Gastrocnemius medialis (tissue), 4 donors: ENCODE measurements at places on chromosomes 3 and 15. TPM values are rescaled to one million over a fixed set of nuclear protein-coding genes. Genes with fewer than 3 reads are reported as not detected.

The CFAP20DC gene
- not detected for total RNA-seq

The CCDC191 gene
- total RNA-seq, result 0.29 TPM

The CYP1A2 gene
- not detected for total RNA-seq

The NANOGP8 gene
- total RNA-seq, result not detected

The AMIGO3 gene
- 0.10 TPM for total RNA-seq

The ZNF860 gene
- total RNA-seq, result not detected

The CGGBP1 gene
- 38.1 TPM for total RNA-seq

The GPR149 gene
- total RNA-seq, result not detected

The CCR4 gene
- not detected for total RNA-seq

The CAPN3 gene
- total RNA-seq, result 131 TPM

The PARP15 gene
- not detected for total RNA-seq

The ARHGEF3 gene
- 5.1 TPM for total RNA-seq

The CDAN1 gene
- total RNA-seq, result 4.2 TPM

The ZNF774 gene
- total RNA-seq, result 17.1 TPM

The AMT gene
- total RNA-seq, result not detected

The VGLL3 gene
- 4.7 TPM for total RNA-seq

The MASP1 gene
- 0.27 TPM for total RNA-seq

The CTXN2 gene
- not detected for total RNA-seq

The HACL1 gene
- 23.7 TPM for total RNA-seq

The BNC1 gene
- total RNA-seq, result not detected

The PXK gene
- 33.6 TPM for total RNA-seq

- no peak for DNase-seq
These were observed 12.3 kb downstream of the EIF1B start for GRCh38 chr3:40321818-40322217.

- DNase-seq, result no peak
These were observed 65.5 kb upstream of the HRH1 start for GRCh38 chr3:11088831-11089230.

DNA sequence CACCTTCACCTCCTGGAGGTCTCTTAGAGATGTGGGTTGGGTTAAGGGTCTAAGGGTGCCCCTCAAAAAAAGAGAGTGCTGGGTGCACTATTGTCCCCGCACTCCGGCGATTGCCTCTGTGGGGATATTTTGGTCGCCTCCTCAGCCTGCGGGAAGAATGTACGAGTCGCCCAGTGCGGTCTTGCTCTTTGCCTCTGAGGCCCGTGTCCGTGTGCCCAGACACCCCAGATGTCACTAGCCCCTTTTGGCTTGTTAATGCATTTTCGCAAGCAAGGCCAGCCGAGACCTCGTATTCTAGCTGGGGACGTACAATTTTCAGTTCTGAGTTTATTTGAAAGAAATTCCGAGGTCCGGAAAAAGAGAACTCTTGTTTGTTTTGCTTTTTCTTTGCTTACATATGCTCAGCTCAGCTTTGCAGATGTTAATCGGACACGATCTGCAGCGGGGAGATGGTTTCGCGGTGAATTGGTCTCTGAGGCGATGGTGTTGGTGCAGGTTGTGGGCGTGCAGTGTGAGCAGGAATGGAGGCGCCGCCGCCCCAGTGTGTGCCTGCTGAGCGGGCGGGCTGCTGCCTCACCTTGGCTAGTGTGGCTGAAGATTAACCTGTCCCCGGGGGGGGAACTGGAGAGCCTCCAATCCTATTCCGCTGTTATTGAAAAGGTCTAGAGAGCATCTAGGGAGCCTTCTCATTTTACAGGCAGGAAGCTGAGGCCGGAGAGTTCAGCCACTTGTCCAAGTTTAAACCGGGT, 1.4 kb downstream of the ST6GAL1 start:
- no peak for DNase-seq

DNA sequence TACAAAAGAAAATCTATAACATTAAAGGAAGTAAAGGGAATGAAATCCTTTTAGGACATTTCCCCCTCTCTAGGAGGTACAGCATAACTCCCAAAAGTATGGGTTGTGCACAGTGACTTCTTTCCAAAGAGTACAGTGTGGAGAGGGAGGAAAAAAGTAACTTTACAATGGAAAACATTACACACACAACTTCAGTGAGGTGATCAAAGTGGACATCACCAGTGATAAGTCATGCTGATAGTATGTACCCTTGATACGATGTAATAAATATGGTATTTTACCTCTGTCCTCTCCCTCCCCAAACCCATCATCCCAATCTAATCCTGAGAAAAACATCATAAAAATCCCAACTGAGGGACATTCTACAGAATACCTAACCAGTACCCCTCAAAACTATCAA, 10.8 kb downstream of the PLD1 start:
- no peak for DNase-seq

DNA sequence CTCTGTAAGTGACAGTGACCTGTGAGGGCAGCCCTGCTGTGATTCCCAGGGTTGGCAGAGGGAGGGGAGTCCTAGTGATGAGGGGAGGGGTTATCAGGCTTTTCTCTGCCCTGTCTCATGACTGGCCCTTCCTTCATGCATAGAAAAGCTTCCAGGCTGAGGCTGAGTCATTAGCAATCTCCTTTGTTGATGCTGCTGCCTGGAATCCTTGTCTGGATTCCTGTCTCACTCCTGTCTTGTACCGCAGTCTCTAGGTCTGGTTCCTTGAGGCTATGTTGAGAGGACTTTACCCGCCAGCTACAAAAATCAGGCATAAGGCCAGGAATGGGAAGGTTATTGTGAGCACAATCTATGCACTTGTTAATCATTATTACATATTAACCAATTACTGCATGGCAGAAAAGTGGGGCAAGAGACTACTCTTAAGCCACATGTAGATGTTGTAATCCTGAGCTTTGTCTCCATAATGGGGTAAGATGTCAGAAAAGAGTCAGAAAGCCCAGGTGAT, 7.2 kb downstream of the KLHL6 start:
- DNase-seq, result no peak

DNA sequence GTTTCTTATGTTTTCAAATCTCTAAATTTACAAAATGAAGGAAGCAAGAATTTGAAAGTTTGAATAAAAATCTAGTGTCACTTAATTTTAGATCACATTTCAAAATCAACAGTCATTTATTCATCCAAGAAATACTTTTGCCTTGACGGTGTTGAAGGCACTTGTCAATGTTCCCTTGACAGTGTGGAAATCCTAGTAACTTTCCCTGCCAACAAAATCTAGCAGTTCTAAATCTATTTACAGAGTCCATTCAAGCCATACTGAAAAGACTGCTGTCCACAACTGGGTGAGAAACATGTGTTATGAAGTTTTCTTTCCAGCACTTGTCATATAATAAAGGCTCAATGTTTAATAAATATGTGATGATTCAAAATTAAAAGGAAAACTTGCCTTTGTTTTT, 8.6 kb upstream of the MAP2K5 start:
- DNase-seq, result no peak

GRCh38 chr15:31262143-31262530, 64.5 kb upstream of the KLF13 start:
- no peak for DNase-seq

DNA sequence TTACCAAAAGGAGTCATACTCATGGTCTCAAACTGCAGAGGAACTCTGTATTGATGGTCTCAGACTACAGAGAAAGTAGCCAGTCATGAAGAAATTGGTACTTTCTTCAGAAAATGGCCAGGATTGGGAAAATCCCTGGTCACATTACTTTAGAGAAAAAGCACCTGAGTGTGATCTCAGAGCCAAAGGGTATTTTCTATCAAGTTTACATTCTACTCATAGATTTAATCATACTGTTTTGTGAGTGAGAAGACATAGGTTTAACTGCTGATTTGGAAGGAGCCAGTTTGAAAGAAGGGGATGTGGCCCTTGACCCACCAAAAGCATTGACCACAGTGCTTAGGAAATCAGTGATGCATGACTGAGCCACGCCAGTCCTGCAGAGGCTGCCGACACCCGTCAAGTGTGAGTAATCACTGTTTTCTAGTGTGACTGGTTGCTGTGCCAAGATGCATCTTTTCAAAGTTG, 203.6 kb downstream of the AKAP13 start:
- peak; percentile 58 for DNase-seq

- DNase-seq, result no peak
These were observed 127.0 kb downstream of the LIPC start for GRCh38 chr15:58558777-58559176.

- DNase-seq, result no peak
These were observed 190.2 kb upstream of the DPH6 start for GRCh38 chr15:35736150-35736549.

- peak; percentile 58 for DNase-seq
These were observed 1.2 kb downstream of the EOGT start for GRCh38 chr3:69012100-69012799.

- no peak for DNase-seq
These were observed 35.0 kb downstream of the RIOX2 start for GRCh38 chr3:97937205-97937604.

- DNase-seq, result no peak
These were observed 753 bp upstream of the FES start for GRCh38 chr15:90883526-90883975.

DNA sequence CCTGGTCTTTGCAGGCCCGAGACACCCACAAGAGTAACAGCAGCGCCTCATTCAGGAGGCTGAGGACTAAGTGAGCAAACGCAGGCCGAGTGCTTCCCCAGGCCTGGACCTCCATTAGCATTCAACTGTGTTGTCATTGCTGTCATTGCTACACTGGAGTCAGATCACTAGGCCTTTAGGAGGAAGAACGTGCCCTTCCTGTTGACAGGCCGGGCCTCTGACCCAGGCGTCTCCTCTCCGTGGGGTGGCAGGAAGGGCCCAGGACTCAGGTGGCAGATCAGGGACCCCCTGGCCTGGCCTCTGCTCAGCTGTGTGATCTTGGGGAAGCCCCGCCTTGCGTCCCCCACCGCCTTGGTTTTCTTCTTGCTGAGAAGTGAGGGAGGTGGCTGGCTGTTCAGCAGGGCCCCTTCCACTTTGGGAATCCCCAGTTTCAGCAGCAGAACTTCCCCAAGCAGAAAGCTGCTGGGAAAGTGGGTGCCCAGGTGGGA, 19.1 kb downstream of the ZDHHC19 start:
- DNase-seq, result no peak

DNA sequence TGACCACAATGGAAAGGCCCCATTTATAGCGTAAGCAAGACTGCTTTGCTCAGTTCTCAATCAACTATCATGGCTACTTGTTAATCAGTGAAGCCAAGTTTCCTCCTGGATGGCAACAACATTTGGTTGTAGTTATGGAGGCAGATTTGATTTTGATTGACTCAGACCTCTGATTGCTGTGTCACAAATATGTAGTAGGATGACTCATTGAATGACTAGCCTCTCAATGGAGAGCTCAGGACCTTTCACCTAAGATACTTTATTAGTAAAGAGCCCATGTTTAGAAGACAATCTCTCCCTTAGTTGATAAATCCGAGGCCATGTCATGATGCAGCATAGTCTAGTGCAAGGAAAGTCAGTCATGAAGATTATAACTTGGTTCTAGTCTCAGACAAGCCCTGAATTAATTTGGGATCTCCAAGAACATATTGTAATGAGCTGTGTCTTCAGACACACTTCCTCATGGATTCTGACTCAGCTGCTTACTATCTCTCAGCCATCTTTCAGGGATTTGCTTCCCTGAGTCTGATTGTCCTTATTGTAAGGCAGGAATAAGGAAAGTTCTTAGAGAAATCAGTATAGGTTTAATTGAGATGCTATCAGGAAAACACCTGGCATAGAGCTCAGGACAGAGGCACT, 397.4 kb upstream of the TMCO5A start:
- DNase-seq, result no peak

DNA sequence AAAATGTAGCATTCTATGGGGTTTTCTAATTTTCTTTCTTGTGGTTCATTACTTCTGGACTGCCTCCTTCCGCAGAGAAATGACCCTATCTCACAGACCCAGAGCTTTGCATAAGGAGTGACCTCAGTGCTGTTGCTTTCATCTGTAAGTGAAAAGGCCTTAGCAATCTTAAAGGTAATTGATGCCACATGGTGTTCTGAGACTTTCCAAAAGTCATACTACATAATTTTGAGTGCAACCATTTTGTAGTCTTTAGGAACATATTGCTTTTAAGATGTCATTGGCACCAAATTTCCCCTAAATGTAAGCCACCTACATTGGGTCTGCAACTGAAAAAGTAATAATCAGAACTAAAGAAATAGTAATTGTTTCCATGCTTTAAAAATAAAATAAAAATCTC, 9.2 kb upstream of the HHLA2 start:
- no peak for DNase-seq

- DNase-seq, result no peak
These were observed 21.9 kb upstream of the SRPRB start for GRCh38 chr3:133783762-133784161.

GRCh38 chr3:53805463-53806159, 40.6 kb downstream of the CHDH start:
- DNase-seq, result no peak

GRCh38 chr3:14372587-14372986, 29.8 kb upstream of the SLC6A6 start:
- no peak for DNase-seq

GRCh38 chr3:123377243-123377740, 71.6 kb downstream of the ADCY5 start:
- DNase-seq, result no peak

DNA sequence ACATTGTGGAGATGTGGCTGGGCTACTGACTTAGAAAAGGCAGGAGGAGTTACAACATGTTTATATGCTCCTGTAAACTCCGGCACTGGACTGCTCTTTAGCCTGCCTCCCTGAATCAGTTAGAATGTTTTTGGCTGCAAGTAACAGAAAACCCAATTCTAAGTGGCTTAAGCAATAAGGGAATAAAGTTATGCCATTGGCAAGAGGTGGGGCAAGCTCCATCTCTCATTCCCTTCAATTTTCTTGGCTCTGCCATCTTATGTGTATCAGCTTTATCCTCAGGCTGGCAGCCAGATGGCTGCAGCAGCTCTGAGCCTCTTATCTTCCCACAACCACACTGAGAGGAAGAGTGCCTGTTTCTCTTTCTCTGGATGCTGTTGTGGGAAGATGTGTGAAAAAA, 22.4 kb upstream of the MEIS2 start:
- no peak for DNase-seq

- DNase-seq, result no peak
These were observed 177.4 kb downstream of the POTEB3 start for GRCh38 chr15:21262851-21263425.

GRCh38 chr3:46820852-46821251, 42.4 kb downstream of the MYL3 start:
- DNase-seq, result no peak

DNA sequence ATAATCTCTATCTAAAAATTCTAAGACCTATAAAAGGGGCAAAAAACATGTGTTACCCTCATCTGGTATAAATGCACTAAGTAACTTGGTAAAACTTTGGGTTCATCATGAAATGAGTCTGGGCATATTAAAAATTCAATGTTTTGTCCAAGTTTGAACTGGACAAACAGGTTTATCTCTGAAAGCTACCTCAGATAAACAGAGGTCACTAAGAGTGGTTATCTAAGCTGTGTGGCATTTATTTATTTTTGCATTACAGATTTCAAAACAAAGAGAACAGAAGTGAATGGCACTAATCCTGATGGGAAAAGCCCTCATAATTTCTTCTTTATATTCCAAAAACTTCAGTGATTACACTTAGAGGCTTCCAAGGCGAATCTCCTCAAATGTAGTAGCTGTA, 235.2 kb downstream of the RORA start:
- no peak for DNase-seq

DNA sequence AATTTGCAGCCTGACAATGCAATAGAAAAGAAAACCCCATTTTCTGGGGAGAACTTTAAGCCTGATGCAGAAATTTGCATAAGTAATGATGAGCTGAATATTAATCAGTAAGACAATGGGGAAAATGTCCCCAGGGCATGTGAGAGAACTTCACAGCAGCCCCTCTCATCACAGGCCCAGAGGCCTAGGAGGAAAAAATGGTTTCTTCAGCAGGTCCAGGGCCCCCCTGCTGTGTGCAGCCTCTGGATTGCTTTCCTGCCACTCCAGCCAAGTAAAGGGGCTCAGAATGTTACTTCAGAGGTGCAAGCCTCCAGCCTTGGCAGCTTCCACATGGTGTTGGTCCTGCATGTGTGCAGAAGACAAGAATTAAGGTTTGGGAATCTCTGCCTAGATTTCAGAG, 900.3 kb upstream of the ROBO1 start:
- no peak for DNase-seq
